ENCODE measurements at places on chromosomes 2 and 18.
A peak's percentile ranks its signal among the peaks of the same experiment; 100 is the strongest.

DNA sequence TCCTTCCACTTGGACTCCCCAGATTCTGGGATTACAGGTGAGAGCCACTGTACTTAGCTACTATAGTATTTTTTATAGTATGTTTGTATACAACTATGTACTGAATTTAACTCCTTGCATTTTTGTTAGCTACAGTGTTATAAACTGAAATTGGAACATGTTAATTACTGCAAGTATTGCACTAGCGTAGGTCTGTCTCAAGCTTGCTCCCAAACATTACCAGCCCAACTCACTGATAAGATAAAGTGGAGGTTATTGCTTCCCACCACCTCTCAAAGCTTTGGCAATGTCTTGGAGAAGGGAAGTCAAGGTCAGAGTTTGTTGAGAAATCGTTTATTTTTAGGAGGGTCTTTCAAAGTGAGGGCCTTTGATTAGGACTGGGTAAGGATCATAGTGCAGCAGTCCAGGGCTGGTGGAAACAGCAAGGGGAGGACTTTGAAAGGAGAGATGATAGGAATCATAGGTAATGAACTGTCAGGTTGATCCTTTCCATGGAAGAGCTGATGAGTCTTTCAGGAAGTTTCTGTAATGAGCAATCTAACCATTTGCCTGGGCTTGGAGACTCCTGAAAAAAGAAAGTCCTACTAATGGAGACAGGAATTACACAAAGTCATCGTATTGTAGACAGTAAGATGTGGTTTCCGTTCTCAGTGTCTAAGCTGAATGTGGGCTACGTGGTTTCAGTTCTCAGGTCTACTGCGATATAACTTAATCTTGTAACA lies 257.1 kb downstream of the MYO3B start:
- no peak for DNase-seq

DNA sequence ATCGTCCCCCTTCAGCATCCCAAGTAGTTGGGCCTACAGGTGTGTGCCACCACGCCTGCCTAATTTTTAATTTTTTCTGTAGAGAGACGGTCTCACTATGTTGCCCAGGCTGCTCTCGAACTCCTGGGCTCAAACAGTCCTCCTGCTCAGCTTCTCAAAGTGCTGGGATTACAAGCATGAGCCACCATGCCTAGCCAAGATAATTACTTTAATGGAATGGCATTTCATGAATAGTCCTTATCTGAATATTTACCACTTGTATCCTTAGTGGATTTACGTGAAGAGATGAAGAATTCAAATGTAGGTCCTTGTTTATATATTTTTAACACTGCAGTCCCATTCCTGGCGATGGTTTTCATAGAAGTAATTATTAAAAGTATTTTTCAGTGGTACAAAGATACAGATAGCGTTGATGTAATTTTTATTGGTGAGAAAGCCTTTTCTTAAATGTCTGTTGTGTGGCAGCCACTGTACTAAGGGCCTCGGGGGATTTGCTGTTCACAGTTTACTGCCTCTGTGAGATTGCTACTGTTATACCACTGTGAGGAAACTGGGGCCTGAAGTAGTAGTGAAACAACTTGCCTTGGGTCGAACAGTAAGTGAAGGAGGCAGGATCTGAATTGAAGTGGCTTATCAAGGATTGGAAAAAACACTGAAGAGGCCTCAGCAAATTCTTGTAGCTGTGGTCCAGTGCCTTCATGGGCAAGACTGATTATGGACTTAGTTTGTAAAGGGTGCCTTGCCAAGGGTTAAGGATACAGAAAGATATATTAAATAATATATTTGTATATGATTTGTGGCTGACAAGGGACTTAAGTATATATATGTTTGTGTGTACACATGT lies 151.2 kb downstream of the PRPF40A start:
- DNase-seq = no peak

DNA sequence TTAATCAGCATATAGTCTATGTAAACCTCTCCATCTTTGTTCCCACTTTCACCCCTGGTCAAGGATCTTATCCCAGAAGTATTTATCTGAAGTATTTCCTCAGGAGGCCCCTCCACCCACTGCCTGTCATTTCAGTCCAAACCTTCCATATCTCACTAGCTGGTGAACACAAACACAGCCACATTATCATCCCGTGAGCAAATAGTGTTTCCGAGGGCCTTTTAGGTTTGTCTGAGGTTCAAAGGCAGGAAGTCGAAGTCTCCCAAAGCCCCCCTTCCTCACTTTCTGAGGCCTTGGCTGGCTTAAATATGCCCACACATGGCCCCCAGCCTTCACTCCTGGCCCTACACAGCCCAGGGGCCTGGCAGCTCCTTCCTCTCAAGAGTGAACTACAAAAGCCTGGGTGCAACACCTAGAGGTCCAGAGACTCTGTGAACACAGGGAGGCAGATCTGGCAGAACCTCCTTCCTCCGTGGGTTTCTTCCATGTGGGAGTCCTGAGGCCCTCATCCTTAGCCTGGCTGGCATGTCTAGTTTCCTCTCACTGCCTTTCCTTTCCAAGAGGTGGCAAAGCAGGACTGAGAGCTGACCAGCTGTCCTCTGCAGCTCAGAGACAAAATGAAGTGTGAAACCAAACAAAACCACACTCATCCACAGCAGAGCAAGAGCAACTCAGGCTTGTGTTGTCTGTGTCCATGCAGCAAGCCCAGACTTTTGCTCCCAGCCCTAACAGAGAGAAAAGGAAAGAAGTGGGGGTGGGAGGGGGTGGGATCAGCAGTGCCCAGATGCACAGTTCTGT lies 264.2 kb downstream of the SS18 start:
- no peak for DNase-seq

DNA sequence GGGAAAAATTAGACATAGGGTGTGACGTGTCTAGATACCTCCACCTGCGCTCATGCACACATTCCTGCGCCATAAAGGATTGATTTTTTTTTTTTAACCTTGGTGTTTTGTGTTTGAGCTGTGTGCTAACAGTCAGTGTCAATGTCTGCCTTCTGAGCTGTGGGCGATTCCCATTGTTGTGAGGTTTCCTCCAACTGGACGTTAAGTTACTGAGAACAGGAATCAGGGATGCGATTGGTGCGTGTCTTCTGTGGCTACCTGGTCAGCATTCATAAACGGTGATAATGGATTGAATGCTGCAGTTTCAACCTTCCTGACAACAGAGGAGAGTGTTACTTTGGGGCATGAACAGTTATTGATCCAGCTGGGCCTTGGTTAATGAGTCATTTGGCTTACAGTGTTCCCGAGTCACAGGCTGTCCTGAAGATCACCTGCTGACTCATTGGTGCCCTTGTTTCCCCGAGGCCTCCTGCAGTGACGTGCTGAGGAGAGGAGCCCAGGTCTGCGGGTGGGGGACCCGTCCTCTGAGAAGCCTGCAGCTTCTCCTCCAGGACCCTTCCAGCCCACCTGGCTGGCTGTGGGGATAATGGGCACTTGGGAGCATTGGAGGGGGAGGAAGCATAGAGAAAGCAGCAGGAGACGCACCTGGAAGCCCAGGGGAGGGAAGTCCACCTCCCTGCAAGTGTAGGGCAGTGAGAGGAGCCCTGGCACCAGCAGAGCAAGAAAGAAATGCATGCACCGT lies 25.8 kb upstream of the CABYR start:
- peak; percentile 28 for DNase-seq

DNA sequence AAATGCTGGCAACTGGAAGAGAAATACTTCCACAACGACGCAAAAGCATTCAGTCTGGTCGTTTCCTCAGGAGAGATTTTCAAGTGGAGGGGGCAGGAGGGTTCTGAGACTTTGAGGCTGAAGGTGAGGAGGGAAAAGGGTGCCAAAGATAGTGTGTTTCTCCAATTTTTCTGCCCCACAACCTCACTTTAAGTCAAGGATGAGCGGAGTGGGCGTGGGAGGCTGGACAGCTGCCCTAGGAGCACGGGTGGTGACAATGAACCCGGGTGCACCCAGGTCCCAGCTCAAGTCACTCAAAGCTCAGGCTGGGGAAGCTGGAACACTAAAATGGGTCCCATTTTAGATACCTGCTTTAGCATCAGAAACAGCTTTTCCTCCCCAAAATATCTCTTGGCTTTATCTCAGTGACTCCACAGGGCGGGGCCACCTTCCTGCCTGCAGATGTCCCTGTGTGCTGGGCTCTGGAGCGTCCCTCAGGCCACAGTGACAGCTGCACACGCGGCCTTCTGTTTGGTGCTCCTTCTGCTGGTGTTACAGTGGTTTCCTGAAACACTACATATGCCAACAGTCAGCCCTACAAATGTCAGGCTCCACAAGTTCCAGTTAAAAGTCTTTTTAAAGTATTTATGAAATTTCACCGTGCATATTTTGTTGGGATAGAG lies 1.4 kb upstream of the MBP start:
- DNase-seq = peak; percentile 37

- peak; percentile 45 for DNase-seq
These were observed at the start of gene WIPF1 for GRCh38 chr2:174597345-174598047. Gene WIPF1 (minus strand): TSS chr2:174597804. CDS start chr2:174585573, 12,231 bp downstream.

Data from AG20443 (cell line).